ENCODE measurements at places on chromosomes 11 and 22.

- no peak for DNase-seq
Measured at GRCh38 chr22:25919452-25919851, 177.5 kb downstream of the MYO18B start.

- DNase-seq = no peak
Measured at GRCh38 chr22:39439170-39439569, 17.6 kb upstream of the MGAT3 start.

GRCh38 chr11:10488121-10488933 lies 33.3 kb downstream of the AMPD3 start:
- no peak for DNase-seq

DNA sequence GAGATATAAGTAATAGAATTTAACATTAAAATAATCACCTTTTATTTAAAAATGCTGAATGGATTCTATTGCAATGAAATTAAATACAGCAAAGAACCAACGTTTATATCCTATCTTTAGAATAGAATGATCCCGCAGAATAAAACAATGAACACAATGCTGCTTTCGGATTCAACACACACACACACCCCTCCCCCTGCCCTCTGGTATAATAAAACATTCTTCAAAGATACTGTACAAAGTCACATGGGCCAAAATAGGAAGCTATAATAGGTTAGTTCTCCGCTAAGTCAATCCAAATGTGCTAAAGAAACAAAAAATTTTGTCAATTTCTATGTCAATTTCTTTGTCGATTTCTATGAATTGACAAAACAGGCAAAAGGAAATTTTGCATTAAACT lies 47.1 kb downstream of the TMEM123 start:
- no peak for DNase-seq

- DNase-seq = no peak
Measured at GRCh38 chr11:75246671-75247350, 6.2 kb downstream of the TPBGL start.

All from stimulated activated CD8-positive, alpha-beta memory T cell treated with anti-CD3 and anti-CD28 coated beads, Interleukin-7, amount 100 ng/mL, for 1 hour (primary cell).